ENCODE measurements at places on chromosomes 6 and 20.
A peak's percentile ranks its signal among the peaks of the same experiment; 100 is the strongest.

GRCh38 chr6:18748314-18748713, 361.2 kb downstream of the RNF144B start:
- DNase-seq = no peak

GRCh38 chr20:31707994-31708735, 14.5 kb downstream of the BCL2L1 start:
- DNase-seq = no peak

GRCh38 chr6:7707787-7708186, 18.1 kb upstream of the BMP6 start:
- no peak for DNase-seq

DNA sequence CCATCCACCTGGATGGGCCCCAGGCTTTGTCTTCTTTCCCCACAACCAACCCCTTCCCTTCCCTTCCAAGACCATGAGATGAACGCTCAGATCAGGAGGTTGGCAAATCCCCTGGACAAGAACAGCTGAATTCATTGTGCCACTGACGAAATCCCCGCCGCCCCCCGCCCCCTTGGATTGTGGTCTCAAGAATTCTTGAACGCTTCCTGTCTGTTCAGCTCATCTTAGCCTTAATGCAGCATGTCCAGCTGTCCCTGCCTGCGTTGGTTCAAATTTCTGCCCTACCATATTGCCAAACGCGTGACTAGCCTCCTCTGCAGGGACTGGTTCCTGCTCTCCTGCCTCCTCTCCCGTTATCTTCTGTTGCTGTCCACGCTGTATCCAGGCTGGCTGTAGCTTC, 133.2 kb downstream of the CDH4 start:
- DNase-seq = no peak

DNA sequence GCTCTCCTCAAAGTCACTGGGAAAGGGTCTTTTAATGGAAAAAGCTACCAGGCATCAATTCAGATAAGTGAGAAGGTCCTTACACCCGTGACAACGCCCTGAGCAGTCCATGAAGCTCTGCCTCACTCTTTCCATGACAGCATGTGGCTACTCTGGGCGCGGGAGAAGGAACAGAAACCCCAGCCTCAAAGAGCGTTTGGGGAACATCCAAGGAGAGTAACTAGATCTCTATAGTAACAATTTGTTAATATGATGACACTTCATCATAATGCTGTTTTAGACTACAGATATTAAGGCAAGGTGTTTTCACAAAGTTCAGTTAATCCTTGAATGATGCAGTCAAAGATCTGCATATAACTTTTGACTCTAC, 55.2 kb downstream of the KIF6 start:
- DNase-seq = no peak

- no peak for DNase-seq
Measured at GRCh38 chr6:1657116-1657770, 47.5 kb downstream of the FOXC1 start.

- no peak for DNase-seq
Measured at GRCh38 chr20:18984238-18985200, 170.9 kb downstream of the SCP2D1 start.

GRCh38 chr6:156164701-156165452, 612.3 kb upstream of the ARID1B start:
- DNase-seq = no peak

- no peak for DNase-seq
Measured at GRCh38 chr20:48247961-48248360, 462.7 kb upstream of the SULF2 start.

GRCh38 chr6:43773050-43773979, 3.3 kb downstream of the VEGFA start:
- DNase-seq = peak; percentile 64

GRCh38 chr6:5439749-5440148, 178.4 kb downstream of the FARS2 start:
- DNase-seq = no peak

DNA sequence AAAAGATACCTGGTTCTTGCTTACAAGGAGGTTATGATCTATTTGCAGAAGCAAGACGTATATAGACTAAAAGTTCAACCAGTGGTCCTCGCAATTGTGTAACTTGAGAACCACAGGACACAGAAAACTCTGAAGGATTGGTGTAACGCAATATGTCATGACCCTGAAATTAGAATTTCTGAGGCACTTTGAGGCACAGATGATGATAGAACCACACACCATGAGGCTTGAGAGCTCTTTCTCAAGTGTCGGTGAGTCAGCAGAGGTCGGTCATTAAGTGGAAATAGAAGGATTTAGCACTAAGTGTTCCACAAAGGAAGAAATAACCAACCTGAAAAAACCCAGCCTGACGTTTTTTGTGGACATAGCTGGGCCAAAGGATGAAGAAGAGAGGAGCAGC, 15.3 kb upstream of the CCN2 start:
- no peak for DNase-seq

DNA sequence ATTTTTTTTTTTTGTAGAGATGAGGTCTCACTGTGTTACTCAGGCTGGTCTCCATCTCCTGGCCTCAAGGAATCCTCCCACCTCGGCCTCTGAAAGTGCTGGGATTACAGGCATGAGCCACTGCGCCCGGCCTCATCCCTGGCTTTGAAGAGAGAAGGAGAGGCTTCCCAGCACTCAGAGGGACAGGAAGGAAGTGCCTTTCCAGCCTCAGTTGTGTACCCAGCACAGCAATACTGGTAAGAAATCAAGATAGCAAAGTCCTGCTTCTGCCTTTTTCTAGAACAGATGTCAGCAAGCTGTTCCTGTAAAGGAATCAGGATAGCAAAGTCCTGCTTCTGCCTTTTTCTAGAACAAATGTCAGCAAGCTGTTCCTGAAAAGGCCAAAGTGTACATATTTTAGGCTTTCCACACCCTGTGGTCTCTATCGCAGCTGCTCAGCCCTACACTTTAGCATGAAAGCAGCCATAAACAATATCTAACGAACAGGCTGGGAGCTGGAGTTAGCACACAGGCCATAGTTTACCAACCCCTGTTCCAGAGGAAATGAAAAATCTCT, 6.3 kb upstream of the PLTP start:
- no peak for DNase-seq

DNA sequence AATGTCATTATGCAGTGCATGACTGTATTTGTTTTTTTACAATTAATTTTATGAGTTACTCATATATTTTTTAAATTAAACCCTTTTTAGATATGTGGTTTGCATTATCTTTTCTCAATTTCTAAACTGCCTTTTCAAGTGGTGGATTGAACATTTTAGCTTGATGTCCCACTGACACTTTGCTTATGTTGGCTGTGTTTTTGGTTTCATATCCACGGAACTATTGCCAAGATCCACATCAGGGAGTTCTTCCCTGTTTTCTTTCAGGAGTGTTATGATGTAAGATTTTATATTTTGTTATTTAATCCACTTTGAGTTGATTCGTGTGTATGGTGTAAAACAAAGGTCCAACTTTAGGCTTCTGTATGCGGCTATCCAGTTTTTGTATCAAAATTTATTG, 1144.9 kb upstream of the EYS start:
- DNase-seq = no peak

DNA sequence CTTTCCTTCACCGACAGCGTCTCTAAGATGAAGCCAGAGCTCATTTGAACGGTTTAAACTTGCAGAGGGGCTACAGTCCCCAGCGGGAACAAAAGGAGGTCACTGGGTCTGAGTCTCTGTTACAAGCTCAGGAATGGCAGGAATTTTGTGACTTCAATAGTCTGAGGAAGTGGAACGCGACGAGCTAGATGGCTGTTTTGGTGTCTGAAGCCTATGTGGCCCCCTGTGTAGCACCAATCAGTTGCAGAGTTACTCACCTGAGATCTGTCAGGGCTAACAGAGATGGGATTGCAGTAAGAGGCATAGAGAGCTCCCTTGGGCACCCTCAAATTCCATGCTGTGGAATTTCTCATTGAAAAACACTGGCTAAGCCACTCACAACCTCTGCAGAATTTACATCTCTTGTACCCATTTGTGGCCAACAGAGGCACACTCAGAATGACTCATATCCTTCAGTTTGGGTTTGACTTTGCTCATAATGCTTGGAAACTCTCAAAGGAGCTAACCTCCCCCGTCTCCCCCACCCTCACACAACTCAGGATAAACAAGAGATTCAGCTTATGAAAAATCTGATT, 7.1 kb upstream of the TCP11 start:
- no peak for DNase-seq

GRCh38 chr6:137736911-137737310, 130.1 kb upstream of the TNFAIP3 start:
- DNase-seq = no peak

DNA sequence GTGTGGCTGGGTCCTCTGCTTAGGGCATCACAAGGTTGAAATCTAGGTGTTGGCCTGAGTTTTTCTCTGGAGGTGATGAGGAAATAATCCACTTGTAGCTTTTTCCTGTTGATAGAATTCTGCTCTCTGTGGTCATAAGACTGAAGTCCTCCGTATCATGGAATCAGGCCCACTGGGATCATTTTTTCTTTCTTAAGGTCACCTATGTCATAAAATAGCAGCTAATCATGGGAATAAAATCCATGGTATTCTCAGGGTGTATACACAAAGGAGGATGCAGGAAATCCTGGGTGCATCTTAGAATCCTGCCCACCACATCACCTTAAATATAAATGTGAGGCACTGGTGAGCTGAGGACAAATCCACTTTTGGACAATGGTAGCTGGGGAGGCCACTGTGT, 72.7 kb downstream of the PRDM1 start:
- DNase-seq = no peak

DNA sequence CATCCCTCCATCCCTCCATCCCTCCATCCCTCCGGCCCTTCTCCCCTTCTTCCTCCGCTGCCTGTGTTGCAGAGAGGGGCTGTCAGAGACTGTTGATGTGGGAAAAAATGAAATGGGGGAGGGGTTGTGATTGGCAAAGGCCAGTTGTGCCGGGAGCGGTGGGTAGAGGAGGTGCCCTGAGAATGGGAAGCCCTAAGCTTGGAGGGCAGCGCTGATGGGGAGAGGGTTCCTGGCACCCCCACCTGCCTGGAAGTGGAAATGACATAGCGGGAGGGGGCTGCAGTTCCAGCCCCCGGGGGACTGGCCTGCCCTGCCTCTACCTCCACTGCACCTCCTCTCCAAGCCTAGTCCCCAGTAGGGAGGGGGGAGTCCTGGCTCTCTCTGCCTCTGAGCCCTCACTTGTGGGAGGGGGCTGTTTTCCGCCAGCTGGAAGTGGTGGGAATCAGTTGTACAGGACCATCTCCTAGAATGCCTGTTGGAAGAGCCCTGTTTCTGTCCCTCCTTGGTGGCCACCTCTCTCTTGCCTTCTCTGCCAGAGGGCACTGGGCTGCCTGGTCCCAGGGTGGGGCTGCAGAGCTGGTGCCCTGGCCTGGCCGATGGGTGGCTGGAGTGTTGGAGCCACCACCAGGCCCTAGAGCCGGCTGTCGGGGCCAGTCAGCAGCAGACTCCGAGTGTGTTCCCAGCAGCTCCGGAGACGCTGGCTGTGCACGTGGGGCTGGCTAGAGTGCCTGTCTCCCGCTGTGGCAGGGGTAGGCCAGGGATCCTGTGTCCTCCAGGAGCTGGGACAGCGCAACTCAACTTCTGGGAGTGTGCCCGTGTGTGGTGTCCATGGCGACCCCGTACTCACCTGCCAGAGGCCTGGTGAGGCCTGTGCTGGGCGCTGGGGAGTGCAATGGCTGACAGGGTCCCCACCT, 1.5 kb downstream of the DLGAP4 start:
- no peak for DNase-seq

GRCh38 chr6:842141-842540, 149.2 kb upstream of the EXOC2 start:
- DNase-seq = no peak

DNA sequence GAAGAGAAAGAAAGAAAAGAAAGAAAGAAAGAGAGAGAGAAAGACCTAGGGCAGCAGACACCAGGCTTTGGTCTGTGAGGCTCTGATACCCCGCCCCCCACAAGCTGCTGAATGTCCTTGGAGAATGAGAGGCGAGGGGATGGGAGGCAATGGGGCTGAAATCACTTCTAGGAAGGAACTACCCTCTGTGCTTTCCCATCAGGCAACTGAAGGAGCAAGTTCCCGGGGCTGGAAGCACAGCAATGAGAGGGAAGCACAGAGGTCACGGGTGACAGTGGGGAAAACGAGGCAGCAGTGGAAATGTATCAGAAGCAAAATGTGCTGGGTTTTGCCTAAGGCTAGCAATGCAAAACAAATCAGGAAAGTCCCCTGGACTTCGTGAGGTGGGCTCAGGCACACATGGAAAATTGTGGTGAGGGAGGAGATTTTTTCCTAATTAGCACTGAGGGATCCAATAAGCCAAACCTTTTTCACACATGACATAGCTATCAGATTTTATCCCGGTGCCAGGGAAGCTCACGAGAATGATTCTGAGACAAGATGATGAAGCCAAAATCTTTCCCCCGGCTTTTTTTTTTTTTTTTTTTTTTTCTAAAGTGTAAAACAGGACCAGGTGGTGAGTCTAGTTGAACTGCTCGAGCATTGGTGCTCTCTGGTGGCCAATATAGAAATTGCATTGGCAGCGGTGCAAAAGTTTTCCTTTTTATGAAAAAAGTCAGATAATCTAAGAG, 16.8 kb upstream of the ARFGEF2 start:
- DNase-seq = peak; percentile 66

DNA sequence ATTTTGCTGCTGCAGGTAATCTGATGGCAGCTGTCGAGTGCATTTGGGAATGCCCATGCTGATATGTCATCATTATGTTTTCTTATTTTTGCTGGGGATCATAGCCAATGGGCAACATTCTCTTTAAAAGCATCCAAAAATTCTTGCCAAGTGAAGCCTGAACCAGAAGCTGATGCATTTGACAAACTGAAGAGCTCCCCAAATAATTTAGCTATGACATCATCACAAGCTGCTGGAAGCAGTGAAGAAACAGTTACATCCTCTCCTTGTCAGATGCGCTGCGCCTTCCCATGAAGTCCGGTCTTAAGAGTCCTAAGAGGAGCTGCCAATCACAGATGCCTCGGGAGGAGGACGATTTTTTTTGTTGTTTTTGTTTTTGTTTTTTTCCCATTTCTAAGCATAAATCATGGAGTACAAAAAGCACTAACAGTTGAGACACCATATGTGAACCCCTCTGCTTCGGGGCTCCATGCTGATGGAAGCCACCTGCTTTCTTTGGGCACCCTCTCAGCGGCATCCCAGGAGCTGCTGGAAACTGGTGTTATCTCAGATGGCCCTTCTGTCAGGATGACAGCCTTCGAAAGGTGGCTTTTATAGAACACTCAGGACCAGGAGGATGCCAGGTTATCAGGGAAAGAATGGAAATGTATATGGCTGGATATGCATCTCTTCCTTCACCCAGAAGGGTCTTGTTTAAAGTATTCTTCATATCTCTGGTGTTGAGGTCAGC, 56.1 kb upstream of the FOXQ1 start:
- no peak for DNase-seq

DNA sequence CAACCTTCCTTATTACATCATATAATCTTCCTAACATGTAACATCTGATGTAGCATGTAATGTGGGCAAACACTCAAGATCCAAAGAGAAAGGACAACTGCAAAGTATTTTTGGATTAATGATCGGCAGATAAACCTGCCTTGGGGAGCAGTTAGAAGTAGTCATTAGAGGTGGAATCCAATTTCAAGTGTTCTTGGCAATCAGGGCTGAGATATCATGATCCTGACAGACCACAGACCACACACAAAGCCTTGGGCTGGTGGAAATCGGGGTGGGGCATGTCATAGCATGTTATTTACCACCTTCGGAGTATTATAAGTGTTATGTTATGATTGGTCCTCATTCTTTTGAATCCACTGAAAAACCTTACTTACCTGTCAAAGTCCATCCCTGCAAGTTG, 16.3 kb downstream of the NCOA5 start:
- no peak for DNase-seq

GRCh38 chr6:170250455-170250854, 40.4 kb downstream of the DLL1 start:
- DNase-seq = no peak

- DNase-seq = no peak
Measured at GRCh38 chr6:22036699-22037098, 260.1 kb downstream of the PRL start.

GRCh38 chr20:18431206-18431605, 35.6 kb downstream of the DZANK1 start:
- no peak for DNase-seq

Data from stimulated activated CD4-positive, alpha-beta T cell treated with anti-CD3 and anti-CD28 coated beads, Interleukin-4, amount 100 ng/mL, for 1 hour (primary cell).